Putamen (tissue), 1 donor: ENCODE measurements at places on chromosomes 1 and 21.

- no peak for DNase-seq
These were observed 499.2 kb downstream of the PLPP3 start for GRCh38 chr1:56080123-56080522.

DNA sequence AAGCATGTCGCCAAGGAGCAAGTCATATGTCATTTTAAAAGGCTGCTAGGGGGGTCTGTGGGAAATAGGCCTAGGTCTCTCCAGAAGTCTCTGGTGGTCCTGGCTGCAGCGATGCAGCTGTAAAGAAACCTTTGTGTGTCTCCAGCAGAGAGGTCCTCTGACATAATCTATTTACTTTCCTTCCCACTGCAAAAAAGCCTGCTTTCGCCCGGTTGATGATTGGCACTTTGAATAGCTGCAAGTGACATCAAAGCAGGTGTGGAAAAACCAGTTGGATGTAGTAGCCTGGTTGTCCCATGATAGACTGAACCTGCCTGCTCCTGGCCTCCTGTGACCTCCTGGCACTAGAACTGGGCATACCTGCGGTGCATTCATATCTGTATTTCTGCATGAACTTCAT is 13.8 kb downstream of the RASSF5 start:
- no peak for DNase-seq

DNA sequence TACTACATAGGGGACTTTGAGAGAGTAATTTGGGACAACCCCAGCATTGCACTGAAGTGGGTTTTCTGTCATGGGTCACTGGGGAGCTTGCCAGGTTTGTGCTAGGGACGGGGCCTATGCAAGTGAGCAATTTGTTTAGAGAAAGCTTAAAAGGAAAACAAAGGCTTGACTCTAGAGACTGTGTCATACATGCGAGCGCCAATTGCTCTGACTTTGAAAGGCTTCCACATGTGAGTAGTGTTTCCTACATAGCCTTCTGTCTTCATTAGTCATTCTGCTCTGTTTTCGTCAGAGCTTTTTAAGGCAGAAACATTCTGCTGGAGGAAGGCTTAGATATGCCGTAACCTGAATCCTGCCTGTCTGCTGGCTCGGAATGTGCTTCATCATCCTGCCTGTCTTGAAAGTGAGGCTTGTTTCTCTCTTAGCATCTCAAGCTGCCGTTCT is 28.4 kb downstream of the TRIM45 start:
- DNase-seq = peak; percentile 50

DNA sequence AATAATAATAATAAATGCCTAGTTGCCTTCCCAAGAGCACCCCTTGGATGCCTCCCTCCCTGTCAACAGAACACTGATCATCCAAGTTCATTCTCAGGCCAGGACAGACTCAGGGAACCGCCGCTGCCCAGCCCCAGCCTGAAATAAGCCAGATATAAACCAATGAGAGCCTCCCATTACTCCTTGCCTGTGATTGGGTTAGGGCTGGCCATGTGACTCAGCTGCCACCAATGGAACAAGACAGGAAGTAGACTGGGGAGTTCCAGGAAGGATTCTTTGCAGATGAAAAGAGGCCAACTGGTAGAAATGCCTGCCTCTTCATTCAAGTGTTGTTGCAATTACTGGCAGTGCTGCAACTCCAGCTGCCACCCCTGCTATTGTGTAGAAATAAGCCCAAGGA is 146.4 kb upstream of the TIAM1 start:
- no peak for DNase-seq

- DNase-seq = no peak
These were observed 50.0 kb downstream of the MRPL37 start for GRCh38 chr1:54249819-54250435.

- DNase-seq = peak; percentile 64
These were observed 543 bp upstream of the MARK1 start for GRCh38 chr1:220527279-220527907.

GRCh38 chr1:43566382-43567044 is 35.8 kb downstream of the PTPRF start:
- no peak for DNase-seq
